ENCODE measurements at places on chromosomes 5 and 9.
A peak's percentile ranks its signal among the peaks of the same experiment; 100 is the strongest.

GRCh38 chr5:116622375-116623050 lies 47.9 kb upstream of the SEMA6A start:
- no peak for DNase-seq

- no peak for DNase-seq
These were observed 308.0 kb upstream of the NREP start for GRCh38 chr5:112064956-112065355.

DNA sequence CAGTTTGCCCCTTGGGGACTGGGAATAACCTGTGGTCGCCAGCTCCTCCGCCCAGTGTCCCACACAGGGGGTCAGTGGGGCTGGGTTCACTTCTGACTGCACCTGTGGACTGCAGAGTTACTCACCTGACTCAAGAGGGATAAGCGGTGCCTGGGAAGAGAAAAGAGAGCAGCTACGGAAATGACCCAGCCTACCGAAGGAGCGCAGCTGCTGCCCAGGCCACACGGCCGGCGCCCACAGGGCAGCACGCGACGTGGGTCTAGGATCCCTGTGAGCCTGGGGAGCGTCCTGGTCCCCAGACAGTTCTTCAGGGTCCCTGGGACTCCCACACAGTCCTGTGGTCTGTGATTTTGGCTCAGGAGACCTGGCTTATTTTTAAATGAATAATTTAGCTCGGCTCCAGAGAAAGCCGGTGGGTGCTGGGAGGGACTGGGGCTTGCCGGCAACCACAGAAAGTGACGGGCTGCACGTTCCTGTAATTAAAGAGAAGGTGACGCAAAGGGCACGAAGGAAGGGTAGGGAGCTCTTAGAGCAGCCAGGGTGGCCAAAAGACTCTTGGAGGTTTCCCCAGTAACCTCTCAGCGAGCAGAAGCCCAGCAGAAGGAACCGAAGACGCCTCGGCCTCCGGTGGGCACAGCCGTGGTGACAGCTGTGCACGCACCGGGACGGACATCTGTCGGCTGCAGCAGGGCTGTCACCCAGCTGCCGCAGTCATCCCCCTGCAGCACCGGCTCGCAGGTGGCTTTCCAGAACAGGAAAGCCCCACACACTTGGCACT lies 97.5 kb upstream of the FCN2 start:
- DNase-seq = no peak

GRCh38 chr5:179135441-179136215 lies 75.5 kb downstream of the ZNF354C start:
- no peak for DNase-seq

GRCh38 chr5:177309351-177310191 lies 2.1 kb downstream of the MXD3 start:
- DNase-seq = peak; percentile 91

DNA sequence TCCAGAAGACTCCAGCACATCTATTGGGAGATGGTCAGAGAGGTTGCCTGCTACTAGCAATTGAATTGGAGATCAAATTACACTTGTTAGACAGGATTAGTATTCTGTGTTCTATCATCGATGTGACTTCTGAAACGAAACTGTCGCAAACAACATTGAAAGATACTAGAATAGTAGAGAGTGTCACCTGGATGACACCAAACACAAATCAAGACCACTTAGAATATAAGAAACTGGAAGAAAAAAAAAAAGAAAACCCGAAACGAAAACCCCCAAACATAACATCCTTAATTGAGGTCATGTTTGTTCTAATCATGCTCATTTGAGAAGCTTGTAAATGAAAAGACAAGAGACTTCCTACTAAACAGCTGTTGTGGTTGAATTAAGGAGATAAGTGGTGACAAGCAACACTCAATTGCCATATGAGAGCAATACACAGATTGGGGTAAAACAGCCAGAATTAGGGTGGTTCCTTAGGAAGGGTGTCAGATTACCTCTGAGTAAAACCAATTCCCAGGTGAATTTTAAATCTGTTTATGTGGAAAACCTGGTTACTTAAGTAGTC lies 97.6 kb downstream of the BASP1 start:
- no peak for DNase-seq

GRCh38 chr9:8157683-8158324 lies 358.2 kb upstream of the DMAC1 start:
- DNase-seq = no peak

GRCh38 chr9:137669261-137669672 lies 50.5 kb downstream of the EHMT1 start:
- peak; percentile 36 for DNase-seq

GRCh38 chr5:157266286-157267007 lies 524 bp downstream of the CYFIP2 start:
- peak; percentile 90 for DNase-seq

DNA sequence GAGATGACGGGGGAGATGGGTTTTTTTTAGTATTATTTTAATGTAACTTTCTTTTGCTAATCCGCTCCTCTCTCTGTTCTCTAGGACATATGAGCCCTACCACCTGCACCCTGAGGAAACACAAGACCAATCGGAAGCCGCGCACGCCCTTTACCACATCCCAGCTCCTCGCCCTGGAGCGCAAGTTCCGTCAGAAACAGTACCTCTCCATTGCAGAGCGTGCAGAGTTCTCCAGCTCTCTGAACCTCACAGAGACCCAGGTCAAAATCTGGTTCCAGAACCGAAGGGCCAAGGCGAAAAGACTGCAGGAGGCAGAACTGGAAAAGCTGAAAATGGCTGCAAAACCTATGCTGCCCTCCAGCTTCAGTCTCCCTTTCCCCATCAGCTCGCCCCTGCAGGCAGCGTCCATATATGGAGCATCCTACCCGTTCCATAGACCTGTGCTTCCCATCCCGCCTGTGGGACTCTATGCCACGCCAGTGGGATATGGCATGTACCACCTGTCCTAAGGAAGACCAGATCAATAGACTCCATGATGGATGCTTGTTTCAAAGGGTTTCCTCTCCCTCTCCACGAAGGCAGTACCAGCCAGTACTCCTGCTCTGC lies 4.8 kb downstream of the MSX2 start:
- DNase-seq = no peak

- DNase-seq = no peak
These were observed 7.3 kb downstream of the ZFP62 start for GRCh38 chr5:180853848-180854176.

- no peak for DNase-seq
These were observed 71.8 kb downstream of the HMCN2 start for GRCh38 chr9:130337318-130337717.

- no peak for DNase-seq
These were observed 310.4 kb upstream of the ZNF608 start for GRCh38 chr5:125056671-125057485.

DNA sequence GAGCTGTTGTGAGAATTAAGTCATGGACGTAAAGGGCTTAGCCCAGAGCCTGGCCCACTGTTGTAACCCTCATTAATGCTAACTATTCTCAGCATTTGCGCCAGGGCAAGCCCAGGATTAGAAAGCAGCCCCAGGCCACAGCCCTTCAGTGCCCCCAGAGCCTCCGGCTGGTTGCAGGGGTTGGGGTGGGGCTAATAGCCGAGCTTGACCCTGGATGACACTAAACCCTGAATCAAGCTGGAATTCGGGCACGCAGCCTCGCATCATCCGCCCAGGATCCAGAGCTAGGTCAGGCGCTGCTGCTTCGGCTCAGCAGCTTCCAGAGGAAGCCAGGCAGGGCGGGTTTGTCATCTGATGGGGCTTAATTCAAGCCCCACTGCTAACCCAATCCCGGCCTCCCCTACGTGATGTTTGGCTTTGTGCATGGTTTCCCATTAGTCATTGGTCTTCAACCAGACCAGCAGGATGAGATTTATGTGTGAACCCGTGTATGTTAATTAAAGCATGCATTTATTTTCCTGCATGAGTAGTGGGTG lies 1.2 kb upstream of the MEGF9 start:
- DNase-seq = peak; percentile 41

- no peak for DNase-seq
These were observed 41.0 kb downstream of the CCDC192 start for GRCh38 chr5:127744241-127744640.

DNA sequence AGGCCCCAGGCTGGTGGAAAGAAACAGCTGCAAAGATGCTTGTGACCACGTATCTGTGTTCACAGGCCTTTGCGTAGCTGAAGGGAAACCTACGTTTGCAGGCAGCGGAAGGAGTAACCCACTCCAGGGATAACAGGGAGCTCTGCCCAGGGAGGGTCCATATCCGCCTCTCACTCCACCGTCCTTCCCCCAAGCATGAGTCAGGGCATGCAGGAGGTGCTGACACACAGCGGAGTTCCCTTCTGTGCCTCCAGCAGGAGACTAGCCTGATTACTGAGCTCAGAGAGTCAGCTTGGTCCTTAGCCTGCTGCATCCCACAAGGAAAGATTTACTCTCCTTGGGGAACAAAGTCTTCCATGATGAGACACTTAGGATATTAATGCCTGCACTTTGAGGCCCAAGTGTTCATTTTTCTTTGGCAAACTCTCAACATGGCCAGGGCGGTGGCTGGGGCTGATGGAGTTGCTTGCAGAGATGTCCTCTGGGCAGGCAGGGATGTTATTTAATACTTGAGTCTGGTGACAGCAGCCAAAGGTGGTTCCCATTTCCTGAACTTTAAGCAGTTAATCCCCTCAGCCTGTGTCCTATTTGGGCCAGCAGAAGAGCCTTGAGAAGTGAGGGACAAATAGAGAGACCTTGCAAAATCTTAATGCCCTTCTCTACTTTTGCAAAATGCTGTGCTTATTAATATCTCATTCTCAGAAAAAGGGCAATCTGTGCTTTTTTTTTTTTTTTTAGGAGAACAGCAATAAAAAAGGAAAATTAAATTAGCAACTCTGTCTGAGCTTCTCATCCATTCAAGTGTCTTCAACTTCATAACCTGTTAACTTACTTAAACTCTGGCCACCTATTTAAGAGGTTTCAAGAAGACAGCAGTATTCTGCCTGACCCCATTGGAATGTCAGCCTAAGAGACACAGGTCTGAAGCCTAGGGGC lies 222.1 kb downstream of the HSPA4 start:
- DNase-seq = peak; percentile 25

- peak; percentile 78 for DNase-seq
These were observed 20.3 kb downstream of the PTPA start for GRCh38 chr9:129131300-129132145.

GRCh38 chr5:177370488-177371119 lies 12.9 kb downstream of the RGS14 start:
- DNase-seq = peak; percentile 96

DNA sequence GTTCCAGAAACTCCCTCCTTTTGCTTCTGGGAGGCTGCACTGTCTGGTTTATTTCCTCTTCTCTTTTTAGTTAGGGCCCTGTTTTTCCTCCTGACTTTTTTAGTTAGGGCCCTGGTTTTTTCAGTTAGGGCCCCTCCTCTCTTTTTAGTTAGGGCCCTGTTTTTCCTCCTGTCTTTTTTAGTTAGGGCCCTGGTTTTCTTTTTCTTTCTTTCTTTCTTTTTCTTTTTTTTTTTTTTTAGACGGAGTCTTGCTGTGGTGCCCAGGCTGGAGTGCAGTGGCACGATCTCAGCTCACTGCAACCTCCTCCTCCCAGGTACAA lies 15.1 kb downstream of the GSN start:
- DNase-seq = no peak

DNA sequence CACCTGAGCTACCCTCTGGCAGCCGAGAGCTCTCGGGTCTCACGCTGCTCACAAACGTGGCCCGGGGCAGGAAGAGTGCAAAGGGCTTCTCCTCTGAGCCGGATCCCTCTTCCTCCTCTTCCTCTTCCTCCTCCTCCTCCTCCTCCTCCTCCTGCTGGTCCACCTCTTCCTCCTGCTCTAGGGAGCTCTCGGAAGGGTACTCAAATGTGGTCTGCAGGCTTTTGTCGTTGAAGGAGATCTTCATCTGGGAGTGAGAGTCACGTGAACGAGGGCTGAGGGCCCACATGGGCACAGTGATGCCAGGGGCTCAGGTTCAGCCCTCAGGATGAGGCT lies 3.9 kb downstream of the SSNA1 start:
- no peak for DNase-seq

DNA sequence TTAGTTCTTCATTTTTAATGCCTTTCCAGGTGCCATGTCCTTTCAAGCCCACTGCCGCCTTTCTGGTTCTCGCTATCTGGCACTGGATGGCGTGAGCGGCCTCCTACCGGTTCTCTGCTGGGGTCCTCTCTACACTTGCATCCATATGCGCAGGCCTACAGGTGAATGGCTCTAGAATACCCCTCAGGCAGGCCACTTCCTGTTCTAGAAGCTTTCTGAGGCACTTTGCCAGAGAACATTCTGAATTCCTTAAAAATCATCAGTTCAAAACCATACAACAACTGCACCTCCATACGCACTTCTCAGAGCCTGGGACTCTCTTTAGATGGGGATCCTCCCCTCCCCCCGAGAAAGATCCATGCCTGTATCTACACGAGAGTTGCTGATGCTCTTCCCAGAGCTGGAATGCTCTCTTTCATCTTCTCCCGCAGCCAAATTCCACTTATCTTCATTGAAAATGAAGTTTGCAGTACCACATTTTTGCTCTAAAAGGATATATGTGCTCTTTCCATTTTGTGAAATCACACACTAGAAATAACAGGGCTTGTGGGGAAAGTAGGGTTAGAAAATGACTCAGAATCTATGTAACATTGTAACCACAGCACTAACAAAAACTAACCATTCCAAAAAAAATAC lies 1.4 kb upstream of the LHFPL2 start:
- no peak for DNase-seq

- no peak for DNase-seq
These were observed 204.4 kb downstream of the GLIS3 start for GRCh38 chr9:4095484-4095883.

GRCh38 chr9:136378170-136379002 lies 4.9 kb upstream of the CARD9 start:
- no peak for DNase-seq

GRCh38 chr9:115877852-115878438 lies 275.6 kb upstream of the PAPPA start:
- DNase-seq = no peak

- DNase-seq = no peak
These were observed 16.6 kb upstream of the ENC1 start for GRCh38 chr5:74657165-74657564.

GRCh38 chr5:142888469-142889085 lies 118.4 kb downstream of the ARHGAP26 start:
- peak; percentile 76 for DNase-seq

DNA sequence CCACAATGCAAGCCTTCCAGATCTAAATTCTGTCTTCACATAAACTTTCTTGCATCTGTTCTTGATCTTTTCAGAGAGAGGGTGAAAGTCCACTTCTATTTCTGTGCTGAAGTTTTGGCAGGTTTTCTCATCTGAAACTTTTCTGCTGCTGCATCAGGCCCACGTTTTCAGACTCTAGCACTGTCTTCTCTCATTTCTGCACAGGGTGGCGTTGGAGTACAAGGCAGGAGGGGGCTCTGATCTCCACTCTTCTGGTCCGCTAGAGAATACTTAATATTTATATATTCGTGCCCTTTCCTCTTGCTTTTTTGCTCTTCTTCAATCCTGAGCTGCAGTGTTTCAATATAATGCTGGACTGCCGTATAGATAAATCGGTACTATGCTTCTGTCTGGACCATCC lies 204.0 kb upstream of the PRDM9 start:
- DNase-seq = peak; percentile 43

GRCh38 chr9:109001275-109001676 lies 12.0 kb downstream of the CTNNAL1 start:
- DNase-seq = no peak

GRCh38 chr5:133496631-133497030 lies 115.7 kb downstream of the FSTL4 start:
- no peak for DNase-seq
